ENCODE measurements at places on chromosomes 7 and 10.

- DNase-seq: peak; percentile 84
These were observed 51.1 kb downstream of the DPYSL4 start for GRCh38 chr10:132237871-132238270.

DNA sequence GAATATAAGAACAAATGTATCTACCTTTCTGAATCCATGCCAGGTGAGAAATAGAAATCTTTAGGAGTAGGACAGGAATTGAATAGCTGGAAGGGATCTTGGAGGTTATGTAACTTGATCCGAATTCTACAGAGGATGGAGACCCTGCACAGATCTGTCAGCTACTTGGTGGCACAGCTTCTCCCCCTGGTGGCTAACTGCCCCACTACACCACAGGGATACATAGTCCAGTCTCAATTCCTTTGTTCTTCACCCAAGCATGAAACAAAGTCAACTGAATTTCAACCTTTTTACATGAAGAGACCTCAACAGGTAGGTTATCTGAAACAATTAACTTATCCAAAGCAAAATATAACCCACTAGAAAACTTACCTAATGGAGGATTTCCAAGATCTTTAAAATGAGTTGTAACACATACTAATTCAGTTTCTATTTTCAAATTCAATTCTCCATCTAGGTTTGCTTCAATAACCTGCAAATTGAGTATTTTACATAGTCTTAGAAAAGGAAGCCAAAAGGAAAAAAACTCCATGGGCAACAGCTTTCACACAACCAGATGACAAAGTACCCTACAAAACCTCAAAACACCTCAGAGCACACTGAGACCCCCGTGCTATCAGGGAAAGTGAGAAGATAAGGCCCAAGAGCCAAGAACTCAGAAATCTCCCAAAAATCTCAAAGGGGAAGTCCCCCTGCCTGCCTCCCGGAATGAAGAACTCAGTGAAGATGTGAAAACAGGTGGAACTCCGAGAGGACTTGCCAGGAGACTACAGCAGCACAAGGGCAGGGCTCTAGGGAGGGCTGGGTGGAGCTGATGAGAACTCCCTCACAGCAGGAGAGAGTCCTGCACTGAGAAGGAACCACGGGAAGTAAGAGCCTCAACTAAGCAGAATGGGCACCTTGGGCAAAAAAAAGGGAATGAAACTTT lies 10.3 kb downstream of the HUS1 start:
- DNase-seq: peak; percentile 89

- no peak for DNase-seq
These were observed 6.5 kb upstream of the ERLIN1 start for GRCh38 chr10:100192350-100192749.

- DNase-seq: no peak
These were observed 100.9 kb upstream of the SORCS3 start for GRCh38 chr10:104540181-104540580.

DNA sequence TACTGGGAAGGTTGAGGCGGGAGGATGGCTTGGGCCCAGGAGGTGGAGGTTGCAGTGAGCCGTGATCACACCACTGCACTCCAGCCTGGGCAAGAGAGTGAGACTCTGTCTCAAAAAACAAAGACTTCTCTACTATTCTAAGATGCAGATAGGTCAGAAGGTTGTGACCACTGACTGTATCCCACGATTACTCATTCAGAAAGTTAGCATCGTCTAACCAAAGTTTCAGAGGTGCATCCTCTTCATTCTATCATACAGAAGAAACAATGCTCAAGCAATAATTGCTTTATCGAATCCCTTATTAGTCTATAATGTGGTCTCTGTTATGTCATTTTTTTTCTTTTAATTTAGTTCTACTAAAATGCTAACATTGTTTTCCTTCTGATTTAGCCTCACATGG lies 348.7 kb upstream of the LRGUK start:
- DNase-seq: no peak

GRCh38 chr7:135930565-135931461 lies 46.3 kb downstream of the MTPN start:
- DNase-seq: peak; percentile 36

- DNase-seq: no peak
These were observed 71.6 kb upstream of the ANKRD1 start for GRCh38 chr10:90992462-90992861.

DNA sequence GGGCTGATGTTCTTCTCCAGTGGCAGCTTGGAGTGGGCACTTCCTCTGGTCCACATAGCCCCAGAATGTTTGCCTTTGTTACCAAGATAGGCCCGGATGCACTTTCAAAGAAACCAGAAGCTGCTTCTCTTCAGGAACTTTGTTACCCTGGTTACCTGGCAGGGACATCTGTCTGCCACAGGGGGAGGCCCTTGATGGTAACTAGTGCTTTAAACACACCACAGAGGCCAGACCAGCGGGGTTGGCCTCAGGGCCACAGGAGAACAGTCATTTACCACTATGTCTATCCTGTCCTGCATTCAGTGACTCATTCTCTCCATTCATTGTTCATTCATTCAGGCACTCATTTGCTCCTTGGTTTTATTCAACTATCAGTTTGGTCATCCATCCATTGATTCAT lies 11.9 kb upstream of the PLEKHA1 start:
- DNase-seq: no peak

DNA sequence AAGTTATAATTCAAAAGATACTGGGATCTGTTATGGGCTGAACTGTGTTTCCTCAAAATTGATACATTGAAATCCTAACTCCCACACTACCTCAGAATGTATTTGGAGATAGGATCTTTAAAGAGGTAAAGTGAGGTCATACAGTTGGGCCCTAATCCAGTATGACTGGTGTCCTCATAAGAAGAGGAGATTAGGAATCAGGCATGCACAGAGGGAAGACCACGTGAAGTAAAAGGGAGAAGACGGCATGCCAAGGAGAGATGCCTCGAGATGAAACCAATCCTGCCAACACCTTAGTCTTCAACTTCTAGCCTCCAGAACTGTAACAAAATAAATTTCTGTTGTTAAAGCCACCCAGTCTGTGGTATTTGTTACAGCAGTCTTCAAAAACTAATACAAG lies 5.9 kb upstream of the CFAP69 start:
- DNase-seq: no peak

- DNase-seq: no peak
These were observed 323.2 kb upstream of the COBL start for GRCh38 chr7:51639661-51640334.

- no peak for DNase-seq
These were observed 1.9 kb downstream of the GJC3 start for GRCh38 chr7:99927536-99927935.

DNA sequence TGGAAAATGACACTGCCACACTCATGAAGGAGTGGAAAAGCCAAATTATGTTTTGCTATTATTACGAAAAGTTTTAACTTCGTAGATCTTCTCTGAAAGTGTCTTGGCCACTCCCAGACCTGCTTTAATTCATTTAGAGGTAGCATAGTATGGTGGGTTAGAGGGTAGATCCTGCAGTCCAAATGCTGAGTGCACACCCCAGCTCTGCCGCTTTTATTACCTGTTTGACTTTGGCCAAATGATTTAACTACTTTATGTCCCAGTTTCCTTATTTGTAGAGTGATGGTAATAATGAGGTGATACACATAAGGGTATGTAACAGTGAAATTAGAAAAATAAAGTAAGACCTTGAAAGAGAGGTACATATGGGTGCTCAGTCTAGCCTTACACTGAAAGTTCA lies 23.6 kb upstream of the WAC start:
- DNase-seq: no peak

- no peak for DNase-seq
These were observed 68.1 kb downstream of the MTERF1 start for GRCh38 chr7:91812388-91812787.

GRCh38 chr7:157888579-157888978 lies 551.8 kb downstream of the DNAJB6 start:
- no peak for DNase-seq

GRCh38 chr10:50453940-50454339 lies 169.8 kb downstream of the SGMS1 start:
- DNase-seq: no peak

- DNase-seq: no peak
These were observed 493.3 kb upstream of the PODXL start for GRCh38 chr7:132049462-132050304.

DNA sequence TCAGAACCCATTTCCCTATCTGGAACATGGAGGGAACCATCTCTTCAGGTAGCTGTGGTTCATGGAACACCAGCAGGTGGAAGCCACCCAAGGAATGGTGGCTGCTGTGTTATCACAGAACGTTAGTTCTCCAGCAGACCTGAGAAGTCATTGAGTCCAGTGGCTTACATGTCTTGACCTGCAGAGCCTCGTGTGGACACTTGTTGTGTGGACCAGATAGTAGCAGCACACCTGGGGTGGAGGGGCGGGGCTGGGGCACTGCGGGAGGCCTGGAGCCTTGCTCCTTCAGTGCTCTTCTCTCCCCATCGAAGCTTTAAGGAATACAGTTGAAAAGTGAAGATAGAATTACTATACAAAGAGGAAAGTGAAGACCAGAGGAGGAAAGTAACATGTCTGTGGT lies 42.4 kb downstream of the VWA2 start:
- DNase-seq: no peak

- DNase-seq: no peak
These were observed 11.8 kb upstream of the EMX2 start for GRCh38 chr10:117530791-117531190.

DNA sequence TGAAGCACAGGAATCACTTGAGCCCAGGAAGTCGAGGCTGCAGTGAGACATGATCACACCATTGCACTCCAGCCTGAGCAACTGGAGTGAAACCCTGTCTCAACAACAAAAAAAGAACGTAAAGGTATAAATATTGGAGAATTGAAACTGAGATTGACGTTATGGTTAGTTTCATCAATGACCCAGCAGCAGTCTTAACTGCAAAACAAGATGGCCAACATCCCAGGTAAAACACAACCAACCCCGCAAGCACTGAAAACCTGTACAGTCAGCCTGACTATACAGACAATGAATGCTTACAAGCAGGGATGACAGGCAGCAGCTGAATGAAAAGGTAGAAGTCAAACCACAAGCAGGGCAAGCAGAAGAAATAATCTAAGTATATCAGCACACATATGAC lies 34.7 kb downstream of the WAPL start:
- no peak for DNase-seq

DNA sequence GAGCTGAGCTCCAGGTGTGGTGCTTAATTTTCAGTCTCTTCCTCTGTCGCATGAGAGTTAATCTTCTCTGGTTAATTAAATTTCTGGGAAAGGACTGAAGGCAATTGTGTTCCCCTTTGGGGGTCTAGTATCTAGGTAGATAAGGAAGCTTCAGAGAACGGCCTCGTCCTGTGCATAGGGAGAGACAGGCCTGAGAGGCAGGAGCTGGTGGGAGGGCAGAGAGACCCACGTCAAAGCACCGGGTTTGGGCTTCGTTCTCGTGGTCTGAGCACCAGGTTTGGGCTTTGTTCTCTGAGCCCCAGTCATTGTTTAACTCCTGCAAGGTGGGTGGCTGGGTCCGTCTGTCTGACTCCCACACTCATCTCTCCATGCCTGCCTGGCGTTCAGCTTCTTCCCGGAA lies 160.8 kb upstream of the PITRM1 start:
- no peak for DNase-seq

DNA sequence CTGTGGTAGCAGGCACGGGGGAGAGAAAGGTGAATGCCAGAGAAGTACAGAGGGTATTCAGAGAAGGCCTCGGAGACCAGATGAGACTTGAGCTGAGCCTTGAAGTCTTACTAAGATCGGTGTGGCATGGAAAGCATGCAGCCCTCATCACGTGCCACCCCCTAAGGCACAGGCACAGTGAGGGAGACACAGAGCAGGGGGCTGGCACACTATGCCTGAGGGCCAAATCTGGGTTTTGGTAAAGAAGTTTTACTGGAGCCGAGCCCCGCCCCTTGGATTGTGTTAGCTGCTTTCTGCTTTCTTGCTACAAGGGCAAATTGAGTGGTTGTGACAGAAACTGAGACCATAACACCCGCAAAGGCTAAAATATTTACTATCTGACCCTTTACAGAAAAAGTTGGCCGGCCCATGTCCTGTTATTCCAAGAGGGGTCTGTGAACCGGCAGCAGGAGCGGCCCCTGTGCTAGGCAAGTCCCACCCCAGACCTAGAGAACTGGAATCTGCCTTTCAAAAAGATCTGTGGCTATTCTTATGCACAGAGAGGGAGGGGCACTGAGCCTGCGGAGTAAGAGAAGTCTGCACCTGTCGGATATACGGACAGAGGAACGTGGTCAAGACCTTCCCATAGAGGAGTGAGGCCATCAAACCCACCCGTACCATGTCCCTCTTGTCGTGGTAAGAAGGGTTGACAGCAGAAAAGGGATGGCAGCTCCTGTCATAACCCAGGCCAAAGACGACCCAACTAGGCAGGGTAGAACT lies 109.3 kb upstream of the RHEB start:
- DNase-seq: no peak

DNA sequence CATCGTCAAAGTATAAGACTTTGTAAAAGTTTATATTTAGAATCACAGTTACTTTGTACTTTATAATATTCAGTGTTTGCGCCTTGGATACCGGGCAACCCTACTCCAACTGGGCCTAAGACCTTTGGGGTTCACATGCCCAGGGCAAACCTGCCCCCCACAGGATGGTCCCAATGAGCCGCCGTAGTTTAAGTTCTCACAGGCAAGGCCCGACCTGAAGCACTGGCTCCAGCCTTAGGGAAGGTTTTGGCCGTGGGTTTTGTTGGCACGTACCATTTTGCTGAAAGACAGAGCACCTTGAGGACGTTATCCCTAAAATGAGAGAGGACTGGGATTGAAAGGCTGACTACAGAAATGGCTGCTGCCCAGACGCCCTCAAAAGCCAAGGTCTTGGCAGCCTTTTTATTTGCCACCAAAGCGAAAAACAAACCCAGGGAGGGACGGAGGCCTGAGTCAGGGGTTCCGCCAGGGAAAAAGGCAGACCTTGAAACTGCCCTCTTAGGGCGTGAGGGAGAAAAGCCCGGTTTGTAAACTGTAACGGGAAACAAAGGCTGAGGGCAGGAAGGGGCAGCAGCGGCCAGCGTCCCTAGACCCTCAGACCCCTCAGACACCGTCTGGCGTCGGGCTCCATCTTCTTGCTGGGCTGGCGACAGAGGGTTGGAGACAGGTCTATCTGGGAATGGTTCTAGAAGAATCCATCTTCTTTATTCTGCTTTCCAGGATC lies at the start of gene CCDC172:
TSS of gene CCDC172 (plus strand) at position 222 of the 724 bp plus-strand sequence. CDS start 564 bp downstream, outside the sequence.
- DNase-seq: no peak

GRCh38 chr10:98397089-98397600 lies 17.8 kb downstream of the PYROXD2 start:
- no peak for DNase-seq
